ENCODE measurements at places on chromosomes 5 and 9. TPM values are rescaled to one million over a fixed set of nuclear protein-coding genes. Genes with fewer than 3 reads are reported as not detected.

TARS1 gene
- total RNA-seq: 214 TPM

PDE8B gene
- 1.1 TPM for total RNA-seq

PTGS1 gene
- 0.16 TPM for total RNA-seq

TEK gene
- 1.0 TPM for total RNA-seq

SET gene
- 891 TPM for total RNA-seq

PCDHB7 gene
- 0.39 TPM for total RNA-seq

ADGRD2 gene
- not detected for total RNA-seq

LCN1 gene
- not detected for total RNA-seq

DNA sequence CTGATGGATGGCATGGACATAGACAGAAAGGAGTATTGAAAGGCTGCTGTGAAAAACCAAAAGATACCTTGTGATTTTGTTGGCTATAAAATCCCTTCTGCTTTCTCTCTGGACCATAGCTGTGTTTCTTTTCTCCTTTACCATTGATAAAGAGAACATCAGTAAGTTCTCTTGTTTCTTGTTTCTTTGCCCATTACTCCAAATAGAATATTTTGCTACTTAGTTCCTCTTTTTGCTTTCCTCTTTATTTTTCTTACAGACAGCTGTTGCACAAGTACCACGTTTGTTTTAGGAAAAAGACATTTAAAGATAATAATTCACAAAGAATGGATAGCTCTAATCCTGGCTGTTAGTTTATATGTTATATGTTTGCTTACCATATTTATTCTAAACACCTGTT, 1129.2 kb downstream of the DTWD2 start:
- DNase-seq: no peak

DNA sequence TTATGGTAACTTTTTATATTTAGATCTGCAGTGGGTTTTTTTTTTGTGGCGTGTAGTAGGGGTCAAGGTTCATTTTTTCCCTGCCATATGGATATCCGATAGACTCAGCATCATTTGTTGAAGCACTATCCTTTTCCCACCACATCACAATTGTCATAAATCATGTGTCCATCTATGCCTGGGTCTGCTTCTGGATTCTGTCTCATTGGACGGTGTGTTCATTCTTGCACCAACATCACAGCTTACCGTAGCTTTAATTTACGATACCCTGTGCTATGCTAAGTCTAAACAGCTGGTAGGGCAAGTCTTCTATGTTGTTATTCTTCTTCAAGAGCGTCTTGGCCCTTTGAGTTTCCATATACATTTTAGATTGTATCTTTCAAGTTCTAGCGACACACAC, 175.0 kb downstream of the RGS3 start:
- DNase-seq: no peak

GRCh38 chr9:38414040-38414723, 10.1 kb downstream of the IGFBPL1 start:
- DNase-seq: no peak

GRCh38 chr5:88658886-88659285, 224.1 kb downstream of the MEF2C start:
- no peak for DNase-seq

GRCh38 chr5:29185558-29185957, 2007.9 kb upstream of the CDH6 start:
- no peak for DNase-seq

- DNase-seq: no peak
Measured at GRCh38 chr5:145775411-145775810, 59.7 kb downstream of the PRELID2 start.

DNA sequence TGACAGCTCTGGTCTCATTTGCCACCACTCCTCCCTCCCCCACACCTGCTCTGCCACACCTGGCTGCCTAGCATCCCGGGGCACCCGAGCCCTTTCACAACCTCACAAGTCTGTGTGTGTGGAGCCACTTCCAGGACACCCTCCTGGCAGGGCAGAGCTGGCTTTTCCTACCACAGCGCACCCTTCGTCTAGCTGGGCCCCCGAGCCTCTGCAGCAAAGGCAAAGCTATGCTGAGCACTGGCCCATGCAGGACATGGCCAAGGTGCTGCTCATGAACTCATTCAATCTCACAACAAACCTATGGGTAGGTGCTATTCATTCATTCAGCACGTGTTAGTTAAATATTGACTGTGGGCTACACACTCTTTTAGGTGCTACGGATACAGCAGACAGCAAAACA, 43.4 kb downstream of the DUSP1 start:
- no peak for DNase-seq

DNA sequence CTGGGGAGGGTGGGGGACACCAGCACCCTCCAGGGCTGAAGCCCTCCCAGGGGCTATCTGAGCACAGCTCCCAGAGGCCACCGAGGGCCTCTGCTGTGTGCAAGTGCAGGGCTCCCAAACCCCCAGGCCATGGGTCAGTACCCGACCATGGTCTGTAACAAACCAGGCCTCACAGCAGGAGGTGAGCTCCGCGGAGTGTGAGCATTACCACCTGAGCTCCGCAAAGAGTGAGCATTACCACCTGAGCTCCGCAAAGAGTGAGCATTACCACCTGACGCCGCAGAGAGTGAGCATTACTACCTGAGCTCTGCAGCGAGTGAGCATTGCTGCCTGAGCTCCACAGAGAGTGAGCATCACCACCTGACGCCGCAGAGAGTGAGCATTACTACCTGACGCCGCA, 152.9 kb upstream of the IRX2 start:
- DNase-seq: no peak

DNA sequence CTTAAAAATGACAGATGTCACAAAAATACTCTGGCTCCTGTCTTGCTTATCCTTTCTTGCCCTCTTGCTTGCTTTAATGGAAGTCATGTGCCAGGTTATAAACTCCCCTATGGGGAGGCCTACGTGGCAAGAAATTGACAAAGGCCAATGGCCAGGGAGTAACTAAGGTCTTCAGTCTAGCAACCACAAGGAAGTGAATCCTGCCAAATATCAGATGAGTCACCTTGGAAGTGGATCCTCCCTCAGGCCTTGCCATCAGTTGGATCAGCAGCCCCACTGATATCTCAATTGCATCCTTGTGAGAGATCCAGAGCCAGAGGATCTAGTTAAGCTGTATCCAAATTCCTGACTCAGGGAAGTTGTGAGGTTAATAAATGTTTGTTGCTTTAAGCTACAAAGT, 82.8 kb downstream of the CAAP1 start:
- no peak for DNase-seq

GRCh38 chr5:62578540-62578939, at the start of gene LRRC70:
Gene LRRC70 (plus strand): TSS chr5:62578819. CDS start chr5:62579439, 620 bp downstream.
- no peak for DNase-seq

GRCh38 chr9:112531666-112532282, 45.1 kb downstream of the KIAA1958 start:
- no peak for DNase-seq

DNA sequence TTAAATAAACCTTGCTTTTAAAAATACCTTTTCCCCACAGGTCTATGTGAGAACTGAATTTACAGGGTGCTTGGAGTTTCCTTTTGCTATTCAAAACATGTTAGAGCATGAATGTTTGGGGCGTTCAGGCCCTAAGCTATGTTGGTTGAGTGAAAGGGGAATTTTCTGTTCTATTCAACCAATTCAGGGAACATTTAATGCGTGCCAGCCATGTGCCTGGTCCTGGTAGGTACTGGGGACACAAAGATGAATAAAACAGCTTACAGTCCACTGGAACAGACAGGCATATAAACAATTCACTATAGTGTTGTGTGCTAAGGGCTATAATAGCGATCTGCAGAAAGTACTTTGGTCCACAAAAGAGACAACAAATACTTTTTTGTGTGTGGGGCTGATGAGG, 108.5 kb downstream of the ZSWIM6 start:
- no peak for DNase-seq

DNA sequence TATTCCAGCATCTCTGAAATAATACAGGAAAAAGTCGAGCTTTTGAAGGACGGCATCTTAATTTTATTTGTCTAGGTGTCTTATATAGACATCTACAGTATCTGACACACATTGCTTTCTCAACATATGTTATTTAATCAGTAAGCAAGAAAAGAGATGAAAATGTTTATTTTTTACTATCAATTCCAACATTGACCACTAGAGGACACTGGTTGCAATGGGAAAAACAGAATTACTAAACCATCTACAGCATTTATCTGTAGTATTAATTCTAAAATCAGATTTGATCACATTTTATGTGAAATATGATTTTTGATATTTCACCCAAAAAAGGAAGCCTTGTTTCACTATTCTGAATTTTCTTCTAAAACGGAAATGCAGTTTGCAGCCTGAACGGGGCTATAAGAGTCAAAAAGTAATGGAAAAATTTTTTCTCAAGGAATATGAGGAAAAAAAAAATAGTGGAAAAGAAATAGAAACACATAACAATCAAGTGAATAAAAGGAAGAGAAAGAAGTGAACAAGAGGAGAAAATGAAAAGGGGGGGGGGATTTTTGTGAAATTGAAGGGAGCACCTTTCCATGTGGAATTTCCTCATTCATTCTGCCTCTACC, 98.6 kb downstream of the OSTF1 start:
- no peak for DNase-seq

GRCh38 chr5:138503487-138504270, 38.4 kb downstream of the EGR1 start:
- peak; percentile 39 for DNase-seq

GRCh38 chr5:141841378-141842180, 36.6 kb downstream of the PCDH1 start:
- no peak for DNase-seq

DNA sequence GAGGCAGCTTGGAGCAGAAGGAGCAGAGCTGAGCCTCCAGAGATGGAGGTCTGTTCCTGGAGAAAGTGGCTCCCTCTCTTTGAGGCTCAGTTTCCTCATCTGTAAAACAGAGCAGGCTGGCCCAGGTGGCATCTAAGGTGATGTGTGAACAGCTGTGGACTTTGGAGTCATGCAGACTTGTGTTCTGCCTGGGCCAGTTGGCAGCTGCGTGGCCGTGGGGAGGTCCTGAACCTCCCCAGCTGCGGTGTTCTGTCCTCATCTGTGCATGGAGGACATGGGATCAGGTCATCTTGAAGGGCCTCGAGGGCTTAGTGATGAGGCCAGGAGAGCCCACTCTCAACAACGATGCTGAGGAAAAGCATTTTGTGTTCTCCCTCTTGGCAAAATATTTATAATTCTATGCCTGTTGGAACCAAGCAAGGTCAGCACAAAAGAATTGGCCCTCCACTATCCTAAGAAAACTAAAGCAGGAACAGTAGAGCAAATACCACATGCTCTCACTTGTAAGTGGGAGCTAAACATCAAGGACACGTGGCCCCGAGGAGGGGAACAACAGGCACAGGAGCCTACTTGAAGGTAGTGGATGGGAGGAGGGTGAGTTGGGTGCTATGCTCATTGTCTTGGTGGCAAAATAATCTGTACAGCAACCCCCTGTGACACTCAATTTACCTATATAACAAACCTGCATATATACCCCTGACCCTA, 63.2 kb upstream of the COL15A1 start:
- no peak for DNase-seq

DNA sequence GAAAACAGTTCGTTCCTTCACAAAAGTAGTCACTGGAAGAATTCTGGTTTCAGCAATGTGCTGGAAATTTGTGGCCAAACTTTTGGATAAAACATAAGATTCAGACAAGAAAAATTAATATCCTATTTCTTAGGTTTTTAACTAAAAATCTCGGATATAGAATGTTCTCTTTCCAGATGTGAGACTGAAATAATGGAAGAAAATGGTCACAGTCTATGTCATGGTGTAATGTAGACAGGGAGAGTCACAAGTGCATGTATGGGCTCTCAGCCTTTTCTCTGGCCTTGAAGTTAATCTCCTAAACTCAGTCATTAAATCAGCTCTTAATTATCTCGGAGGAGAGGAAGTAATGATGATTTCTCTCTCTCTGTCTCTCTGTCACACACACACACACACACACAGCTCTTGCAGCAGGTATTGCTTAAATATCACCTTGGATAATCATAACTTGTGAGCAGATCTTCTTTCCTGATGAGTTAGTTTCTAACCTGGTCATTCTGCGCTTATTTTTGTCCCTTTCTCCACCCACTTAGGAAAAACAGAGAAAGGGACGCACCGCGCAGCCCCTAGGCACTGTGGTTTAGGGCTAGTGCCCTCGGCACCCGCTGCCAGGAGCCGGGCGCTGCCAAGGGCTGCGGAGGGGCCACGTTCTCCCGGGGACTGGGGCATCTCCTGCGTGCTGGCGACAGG, 672 bp upstream of the ITGA2 start:
- DNase-seq: no peak

- no peak for DNase-seq
Measured at GRCh38 chr9:137226338-137227053, 806 bp upstream of the RNF224 start.

DNA sequence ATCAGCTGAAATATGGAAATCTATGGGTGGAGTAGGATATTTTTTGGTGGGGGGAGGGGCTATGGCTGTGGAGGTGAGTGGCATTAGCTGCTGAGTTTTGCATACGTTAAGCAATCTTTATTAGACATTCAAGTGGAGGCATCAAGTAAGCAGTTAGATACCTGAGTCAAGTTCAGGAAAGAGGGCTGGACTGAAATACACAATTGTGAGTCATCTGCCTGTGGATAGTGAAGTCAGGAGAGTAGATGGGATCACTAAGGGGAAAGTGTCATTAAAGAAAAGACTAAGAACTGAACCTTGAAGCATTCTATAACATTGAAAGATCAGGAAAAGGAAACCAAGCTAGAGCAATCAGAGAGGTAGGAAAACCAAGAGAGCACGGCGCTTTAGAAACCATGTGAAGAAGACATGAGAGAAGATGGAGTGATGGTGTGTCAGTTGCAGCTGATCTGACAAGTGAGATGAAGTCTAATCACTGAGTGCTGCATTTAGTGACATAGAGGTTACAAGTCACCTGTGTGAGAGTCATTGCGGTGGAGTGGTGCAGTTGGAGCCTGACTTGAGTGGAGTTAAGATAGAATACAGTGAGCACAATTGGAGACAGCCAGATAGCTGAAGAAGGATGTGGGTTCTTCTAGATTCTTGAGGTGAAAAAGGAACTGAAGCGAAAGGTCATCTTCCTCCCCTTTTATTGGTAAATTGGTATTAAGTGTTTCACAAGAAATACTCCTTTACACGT, 88.7 kb downstream of the PIP5K1B start:
- no peak for DNase-seq

DNA sequence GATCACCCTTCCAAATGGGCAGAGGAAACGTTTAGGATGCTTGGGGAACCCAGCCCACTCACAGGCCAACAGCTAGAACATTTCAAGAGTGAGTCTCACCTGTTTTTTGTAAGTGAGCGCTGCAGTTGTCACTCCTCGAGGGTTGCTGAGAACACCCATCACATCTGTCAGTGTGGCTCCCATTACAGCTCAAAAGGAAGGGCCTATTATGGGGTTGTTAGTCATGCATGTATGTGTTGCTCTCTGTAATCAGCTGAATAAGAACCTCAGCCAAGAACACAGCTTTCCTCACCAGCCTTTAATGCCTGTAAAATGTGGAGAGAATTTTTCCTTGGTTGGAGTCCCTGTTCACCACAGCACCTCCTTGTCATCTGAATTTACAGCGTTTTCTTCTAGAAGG, 196.3 kb upstream of the KLF4 start:
- no peak for DNase-seq

DNA sequence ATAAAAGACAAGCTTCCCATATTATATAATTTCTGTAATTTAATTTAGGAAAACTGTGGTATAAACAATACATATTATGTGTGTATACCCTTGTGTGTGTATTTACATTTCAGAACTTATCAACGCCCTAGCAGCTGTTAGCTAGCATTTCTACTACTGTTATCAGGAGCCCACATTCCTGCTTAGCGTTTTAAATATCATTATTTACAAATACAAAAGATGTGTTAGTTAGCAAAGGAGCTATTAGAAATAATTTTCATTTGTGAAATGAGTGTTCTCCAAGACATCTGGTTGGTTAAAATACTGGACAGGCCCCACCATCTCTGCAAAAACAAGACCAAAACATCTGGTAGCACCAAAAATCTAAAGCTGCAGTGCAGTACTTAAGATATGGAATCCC, 48.0 kb downstream of the EPB41L4A start:
- DNase-seq: no peak

- no peak for DNase-seq
Measured at GRCh38 chr9:97830884-97831829, 21.9 kb upstream of the FOXE1 start.
